ENCODE measurements at places on chromosomes 6 and 20. TPM values are rescaled to one million over a fixed set of nuclear protein-coding genes. Genes with fewer than 3 reads are reported as not detected.

DNA sequence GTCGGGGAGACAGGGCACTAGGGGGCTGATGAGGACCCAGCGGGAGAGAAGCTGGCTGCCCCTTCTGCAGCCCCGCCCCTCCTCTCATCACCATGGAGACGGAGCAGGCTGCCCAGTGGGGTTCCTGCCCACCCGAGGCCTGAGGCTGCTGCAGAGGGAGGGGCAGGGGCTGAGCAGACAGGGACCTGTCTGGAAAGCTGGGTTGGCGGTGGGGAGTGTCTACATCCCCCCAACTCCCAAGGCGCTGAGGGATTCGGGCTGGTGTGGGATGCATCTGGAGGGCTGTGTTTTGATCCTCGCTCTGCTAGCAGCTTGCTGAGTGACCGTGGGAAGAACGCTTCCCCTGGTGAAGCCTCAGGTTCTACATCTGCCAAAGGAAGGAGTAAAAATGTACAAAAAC lies 1.2 kb upstream of the BPI start:
- no peak for DNase-seq

- DNase-seq, result no peak
These were observed 24.4 kb upstream of the ARID1B start for GRCh38 chr6:156752666-156753301.

- DNase-seq, result no peak
These were observed 17.1 kb upstream of the GMNN start for GRCh38 chr6:24757611-24758010.

DNA sequence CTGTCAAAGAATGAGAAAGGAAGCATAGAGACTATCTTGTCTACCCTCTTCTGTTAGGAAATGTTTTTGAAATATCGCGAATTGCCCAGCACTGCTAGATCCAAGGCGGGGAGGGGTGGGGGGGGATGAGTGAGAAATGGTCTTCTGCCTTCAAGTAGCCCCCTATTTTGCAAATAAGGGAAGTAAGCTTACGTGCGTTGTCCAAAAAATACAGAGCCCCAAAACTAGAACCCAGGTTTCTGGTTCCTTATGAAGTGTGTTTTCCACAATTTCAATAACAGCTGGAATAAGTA lies 923 bp upstream of the ILRUN start:
- DNase-seq, result no peak

- no peak for DNase-seq
These were observed 49.0 kb upstream of the CDYL start for GRCh38 chr6:4727217-4727616.

- peak; percentile 43 for DNase-seq
These were observed 1286.9 kb downstream of the EPHA7 start for GRCh38 chr6:92132457-92132856.

GRCh38 chr6:16619777-16620176 lies 141.5 kb downstream of the ATXN1 start:
- no peak for DNase-seq

DNA sequence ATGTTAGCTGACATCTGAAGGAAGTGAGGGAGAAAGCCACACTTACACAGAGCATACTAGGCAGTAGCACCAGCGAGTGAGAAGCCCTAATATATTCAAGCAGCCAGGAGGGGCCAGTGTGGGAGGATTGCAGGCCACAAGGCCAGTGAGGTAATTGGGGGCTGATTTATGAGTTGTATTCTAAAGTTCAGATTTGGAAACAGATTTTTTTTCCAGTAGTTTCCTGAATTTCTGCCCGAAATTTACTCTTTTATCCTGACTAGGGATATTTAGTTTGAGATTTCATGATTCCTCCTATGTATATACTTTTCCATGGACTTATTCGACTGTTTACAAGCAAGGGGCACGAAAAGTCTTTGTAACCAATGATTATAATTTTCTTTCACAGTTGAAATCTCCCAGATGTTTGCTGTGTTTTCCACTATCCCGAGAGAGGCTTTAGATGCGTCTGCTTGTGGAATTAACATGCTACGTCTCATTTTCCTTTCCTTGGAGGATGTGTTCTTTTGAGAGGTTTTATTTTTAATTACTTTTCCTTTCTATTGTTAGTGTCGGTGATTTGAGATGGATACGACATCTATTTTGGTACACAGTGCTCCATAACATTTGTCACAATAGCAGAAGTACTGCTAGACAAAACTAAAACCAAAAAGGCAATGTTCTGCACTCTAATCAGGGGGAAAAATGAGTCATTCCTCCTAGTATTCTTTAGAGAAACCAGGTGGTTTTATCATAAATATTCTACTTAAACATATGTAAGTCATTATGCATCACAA lies 356.3 kb upstream of the HSF2 start:
- DNase-seq, result peak; percentile 68

GRCh38 chr6:170112583-170112860 lies 178.4 kb downstream of the DLL1 start:
- no peak for DNase-seq

- DNase-seq, result no peak
These were observed 53.3 kb downstream of the TRAM2 start for GRCh38 chr6:52523378-52524142.

Gene SPAG4
- 8.1 TPM for total RNA-seq

Gene GPRC6A
- not detected for total RNA-seq

Gene KCNK16
- total RNA-seq, result not detected

Gene LST1
- total RNA-seq, result not detected

Gene CST5
- not detected for total RNA-seq

Gene TRIM10
- not detected for total RNA-seq

Measured in fibroblast of villous mesenchyme (primary cell).